ENCODE measurements at places on chromosomes 1 and 21.

- DNase-seq, result peak; percentile 1
These were observed 40.5 kb downstream of the UBE2G2 start for GRCh38 chr21:44761011-44761729.

- no peak for DNase-seq
These were observed 17.0 kb downstream of the CLIC4 start for GRCh38 chr1:24762133-24762676.

DNA sequence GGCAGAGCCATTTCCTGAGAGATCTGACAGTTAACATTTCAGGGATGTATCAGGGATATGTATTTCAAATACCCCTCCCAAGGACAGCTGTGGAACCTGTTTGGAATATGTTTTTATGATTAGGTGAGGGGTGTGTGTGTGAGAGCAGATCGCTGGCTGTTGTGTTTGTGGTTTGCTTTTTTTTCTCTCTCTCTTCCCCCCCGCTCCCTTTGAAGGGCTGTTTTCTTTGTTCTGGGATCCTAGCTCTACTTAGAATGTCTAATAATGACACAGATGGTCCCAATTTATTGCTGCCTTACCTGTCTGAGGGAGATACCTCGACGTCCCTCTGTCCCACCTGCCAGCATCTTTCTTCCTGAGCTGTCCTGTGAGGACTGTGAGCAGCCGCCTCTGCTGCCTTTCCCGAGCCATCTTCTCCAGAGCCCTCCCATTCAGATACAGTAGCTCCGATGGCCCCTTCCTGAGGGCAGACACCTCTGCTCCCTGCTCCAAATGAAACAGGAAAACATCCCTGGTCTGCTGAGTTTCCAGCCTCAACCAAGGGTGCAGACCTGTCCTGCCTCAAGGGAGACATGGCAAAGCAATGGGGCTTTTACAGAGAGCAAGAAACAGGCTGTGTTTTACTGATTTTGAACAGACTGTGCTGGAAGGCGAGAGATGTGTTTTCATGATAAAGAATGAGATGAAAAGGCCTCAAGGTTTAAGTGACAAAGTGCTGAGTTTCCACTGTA is 138.0 kb upstream of the TNR start:
- DNase-seq, result no peak

DNA sequence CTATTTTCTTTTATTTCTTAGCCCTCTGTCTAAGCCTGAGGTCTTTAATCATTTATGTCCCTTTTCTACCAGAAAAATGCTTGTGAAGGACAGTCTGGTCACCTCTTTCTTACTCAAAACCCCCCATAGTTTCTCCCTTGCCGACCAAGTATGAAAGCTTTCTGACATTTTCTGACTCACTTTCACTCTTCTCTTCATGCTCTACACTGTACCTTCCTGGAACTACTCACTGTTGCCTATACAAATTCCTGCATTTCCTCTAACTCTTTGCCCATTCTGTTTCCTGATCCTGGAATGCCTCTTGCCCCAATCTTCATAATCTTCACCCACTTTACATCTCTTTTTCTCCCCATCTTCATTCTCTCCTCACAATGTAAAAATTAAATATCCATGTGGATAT is 380.0 kb downstream of the HHIPL2 start:
- no peak for DNase-seq

GRCh38 chr1:51535006-51535592 is 16.0 kb upstream of the EPS15 start:
- DNase-seq, result no peak

Data from NCI-H774 (cell line).